Fibroblast of mammary gland (primary cell): ENCODE measurements at places on chromosomes 7 and 10.

DNA sequence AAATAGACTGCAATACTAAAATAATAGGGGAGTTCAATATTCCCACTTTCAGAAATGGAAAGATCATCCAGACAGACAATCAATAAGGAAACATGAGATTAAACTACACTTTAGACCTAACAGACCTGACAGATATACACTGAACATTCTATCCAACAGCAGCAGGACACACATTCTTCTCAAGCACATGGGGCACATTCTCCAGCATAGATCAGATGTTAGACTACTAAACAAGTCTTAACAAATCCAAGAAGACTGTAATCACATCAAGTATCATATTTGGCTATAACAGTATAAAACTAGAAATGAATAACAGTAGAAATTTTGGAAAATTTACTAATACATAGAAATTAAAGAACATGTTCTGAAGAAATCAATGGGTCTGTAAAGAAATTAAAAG is 458.9 kb upstream of the ANKRD30A start:
- DNase-seq: no peak

GRCh38 chr7:23473844-23474093 is 3.5 kb upstream of the IGF2BP3 start:
- DNase-seq: no peak

GRCh38 chr10:31705136-31705535 is 223.5 kb downstream of the ARHGAP12 start:
- DNase-seq: no peak

DNA sequence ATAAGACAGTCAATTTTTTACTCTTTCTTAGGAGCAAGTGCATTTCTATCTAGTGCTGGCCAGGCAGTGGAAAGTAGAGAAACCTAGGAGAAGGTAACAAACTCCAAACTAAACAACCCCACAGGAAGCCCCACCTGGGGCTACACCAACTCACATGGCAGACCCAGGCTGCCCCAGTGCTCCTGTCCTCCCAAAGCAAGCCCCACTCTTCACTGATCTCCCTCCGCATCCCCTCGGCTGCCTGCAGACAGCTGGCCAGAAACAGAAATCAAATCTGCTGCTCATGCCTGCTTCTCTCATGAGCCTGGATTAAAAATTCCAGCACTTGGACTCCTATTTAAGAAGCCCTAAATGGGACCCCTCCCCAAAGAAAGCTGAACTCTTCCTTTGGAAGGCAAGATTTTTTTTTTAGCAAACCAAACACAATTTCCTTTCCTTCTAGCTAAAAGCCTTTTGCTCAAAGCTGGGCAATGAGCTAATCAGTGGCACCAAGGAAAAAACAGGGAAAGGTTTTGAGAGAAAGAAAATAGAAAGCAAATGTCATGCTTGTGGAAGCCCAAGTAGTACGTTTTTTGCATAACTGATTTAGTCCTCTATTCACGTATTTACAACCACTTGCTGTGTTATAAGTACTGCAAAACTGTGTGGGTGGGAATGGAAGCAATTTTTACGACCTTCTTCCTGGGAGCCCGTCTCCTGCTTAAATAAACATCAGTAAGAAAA is 10.8 kb downstream of the PDE1C start:
- peak; percentile 17 for DNase-seq

GRCh38 chr10:22271786-22272185 is 44.4 kb upstream of the COMMD3 start:
- DNase-seq: peak; percentile 6

GRCh38 chr10:88033385-88033784 is 170.0 kb downstream of the PTEN start:
- DNase-seq: no peak

- no peak for DNase-seq
These were observed 82.2 kb downstream of the SLC16A9 start for GRCh38 chr10:59627366-59628018.

DNA sequence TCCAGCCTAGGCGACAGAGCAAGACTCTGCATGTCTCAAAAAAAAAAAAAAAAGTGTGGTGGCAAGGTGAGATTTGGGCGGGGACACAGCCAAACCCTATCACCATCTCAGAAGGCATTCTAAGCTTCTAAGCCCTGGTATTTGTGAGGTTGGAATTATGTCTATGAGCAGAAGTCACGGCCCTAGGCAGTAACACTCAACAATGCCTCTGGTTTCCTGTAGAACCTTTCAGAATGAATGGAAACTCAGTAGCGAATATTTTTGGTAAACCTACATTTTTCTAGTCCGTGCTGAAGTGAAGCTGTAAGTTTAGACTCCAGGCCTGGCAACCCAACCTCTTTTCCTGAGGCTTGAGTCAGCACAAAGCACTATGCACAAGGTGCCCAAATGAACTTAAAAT is 88.3 kb downstream of the FAM107B start:
- no peak for DNase-seq

GRCh38 chr10:52755297-52756062 is 17.1 kb downstream of the MBL2 start:
- DNase-seq: peak; percentile 33

DNA sequence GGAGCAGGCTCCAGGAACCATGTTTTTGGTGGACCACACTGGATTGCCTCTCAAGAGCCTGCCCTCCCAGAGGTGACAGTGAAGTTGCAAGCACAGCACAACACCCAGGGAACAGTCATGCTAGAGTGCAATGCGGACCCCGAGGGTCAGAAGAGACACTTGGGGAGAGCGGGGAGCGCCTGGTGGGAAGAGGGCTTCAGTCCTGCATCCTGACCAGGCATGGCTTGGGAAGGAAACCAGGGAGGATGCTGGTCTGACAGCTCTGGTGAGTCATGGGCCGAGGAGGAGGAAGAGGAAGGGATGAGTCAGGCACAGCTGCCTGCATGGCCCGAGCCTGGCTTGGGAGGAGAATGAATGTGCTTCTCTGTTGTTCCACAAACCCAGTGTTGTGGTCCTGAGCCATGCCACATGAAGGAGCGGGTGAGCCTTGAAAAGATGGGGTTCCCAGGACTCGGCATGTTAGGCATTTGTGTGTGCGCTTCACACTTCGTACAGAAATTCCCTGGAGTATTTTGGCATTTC is 29.5 kb upstream of the ANKRD2 start:
- DNase-seq: peak; percentile 98

- DNase-seq: peak; percentile 99
These were observed 68.3 kb downstream of the NAMPT start for GRCh38 chr7:106216517-106216922.

GRCh38 chr10:19817231-19817933 is 1.1 kb downstream of the PLXDC2 start:
- no peak for DNase-seq

DNA sequence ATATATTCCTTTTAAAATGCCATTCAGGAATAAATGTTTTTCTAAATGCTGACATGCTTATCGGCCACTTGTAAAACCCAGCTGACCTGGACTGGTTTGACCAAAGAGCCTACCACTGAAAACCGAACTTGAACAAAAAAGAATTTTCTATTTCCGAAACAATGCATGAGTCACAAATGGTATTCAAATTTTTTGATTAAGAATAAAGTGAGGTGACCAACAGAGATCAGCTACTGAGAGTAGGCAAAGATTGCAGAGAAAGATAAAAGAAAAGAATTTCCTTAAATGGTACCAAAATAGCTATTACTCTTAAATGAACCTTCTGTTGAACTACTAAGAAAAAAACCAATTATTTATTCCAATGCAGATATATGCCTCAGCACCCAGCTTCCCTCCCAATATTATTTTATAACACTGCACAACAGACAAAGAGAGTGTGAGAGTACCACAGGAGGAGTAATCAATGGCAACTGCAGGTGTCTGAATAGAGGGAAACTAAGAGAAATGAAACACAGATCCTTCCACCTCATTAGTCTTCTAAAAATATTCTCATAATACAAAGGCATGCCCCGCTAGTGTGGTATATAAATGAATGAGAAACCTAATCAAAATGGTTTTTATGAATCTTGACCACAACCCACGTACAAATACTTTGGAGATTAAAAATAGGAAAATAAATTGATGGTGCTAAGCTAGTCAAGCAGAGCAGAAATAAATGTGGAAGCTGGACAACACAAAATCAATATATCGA is 20.1 kb downstream of the OSBPL3 start:
- DNase-seq: no peak

- DNase-seq: no peak
These were observed 220.6 kb upstream of the LYZL1 start for GRCh38 chr10:29068302-29068701.

GRCh38 chr7:37820708-37821468 is 27.5 kb upstream of the NME8 start:
- DNase-seq: no peak

GRCh38 chr10:90087197-90088023 is 386.0 kb downstream of the KIF20B start:
- DNase-seq: peak; percentile 93

DNA sequence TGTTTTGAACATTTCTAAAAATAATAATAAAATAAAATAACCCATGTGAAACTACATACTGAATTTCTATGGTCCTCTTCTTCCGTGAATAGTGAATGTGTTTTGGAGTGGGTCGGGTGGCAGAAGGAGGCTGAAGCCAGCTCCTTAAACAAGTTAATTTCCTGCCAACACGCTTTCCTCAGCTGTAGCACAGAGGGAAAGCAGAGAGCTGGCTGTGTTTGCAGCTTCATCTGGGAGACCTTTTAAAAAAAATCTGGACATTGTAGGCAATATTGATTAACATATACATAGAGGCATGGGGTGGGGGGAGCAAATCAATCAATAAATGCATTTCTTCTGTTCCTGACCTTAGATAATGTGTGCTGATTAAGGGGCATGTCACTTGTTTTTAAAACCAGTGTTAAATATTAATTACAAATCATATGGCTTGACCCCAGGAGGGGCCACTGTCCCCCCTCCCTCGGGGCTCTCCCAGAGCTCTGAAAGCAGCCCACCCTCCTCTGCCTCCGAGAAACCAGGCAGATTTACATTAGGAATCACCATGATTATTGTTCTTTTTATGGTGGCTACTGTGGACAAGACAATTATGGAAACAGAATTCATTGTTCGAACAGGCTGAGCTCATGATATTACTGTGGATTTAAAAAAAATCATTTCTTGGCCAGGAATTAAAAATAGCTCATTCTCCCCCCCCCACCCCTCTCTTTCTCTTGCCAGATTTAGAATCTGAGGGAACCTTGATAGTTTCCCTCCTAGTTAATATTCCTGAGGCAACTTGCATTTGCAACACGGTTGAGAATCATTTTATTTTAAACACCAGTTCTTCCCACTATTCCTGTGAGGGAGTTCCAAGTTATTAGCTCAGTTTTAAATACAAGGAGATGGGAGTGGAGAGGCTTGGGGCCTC is 100.5 kb upstream of the CARD11 start:
- no peak for DNase-seq

DNA sequence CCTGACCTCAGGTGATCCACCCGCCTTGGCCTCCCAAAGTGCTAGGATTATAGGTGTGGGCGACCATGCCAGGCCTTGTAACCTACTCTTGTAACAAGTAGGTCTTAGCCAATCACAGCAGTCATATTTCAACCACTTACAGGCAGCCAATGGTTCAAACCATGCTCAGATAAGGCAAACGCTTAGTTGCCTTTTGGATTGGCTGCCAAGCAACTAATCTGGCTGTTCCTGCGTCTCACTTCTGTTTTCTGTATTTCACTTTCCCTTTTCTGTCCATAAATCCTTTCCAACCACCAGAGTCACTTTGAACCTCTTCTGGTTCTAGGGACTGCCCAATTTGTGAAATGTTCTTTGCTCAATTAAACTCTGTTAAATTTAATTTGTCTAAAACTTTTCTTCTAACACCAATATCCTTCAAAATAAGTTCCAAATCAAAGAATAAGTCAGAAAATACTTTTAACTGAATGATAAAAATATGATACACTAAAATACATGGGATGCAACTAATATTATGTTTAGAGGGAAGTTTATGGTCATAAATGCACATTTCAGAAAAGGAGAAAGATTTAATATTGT is 19.1 kb upstream of the PRF1 start:
- DNase-seq: no peak
